Left cardiac atrium (tissue), 4 donors: ENCODE measurements at places on chromosomes 3 and 15.
A peak's percentile ranks its signal among the peaks of the same experiment; 100 is the strongest.

- DNase-seq = no peak
Observed at GRCh38 chr3:78818161-78818985, 949.4 kb downstream of the ROBO1 start.

DNA sequence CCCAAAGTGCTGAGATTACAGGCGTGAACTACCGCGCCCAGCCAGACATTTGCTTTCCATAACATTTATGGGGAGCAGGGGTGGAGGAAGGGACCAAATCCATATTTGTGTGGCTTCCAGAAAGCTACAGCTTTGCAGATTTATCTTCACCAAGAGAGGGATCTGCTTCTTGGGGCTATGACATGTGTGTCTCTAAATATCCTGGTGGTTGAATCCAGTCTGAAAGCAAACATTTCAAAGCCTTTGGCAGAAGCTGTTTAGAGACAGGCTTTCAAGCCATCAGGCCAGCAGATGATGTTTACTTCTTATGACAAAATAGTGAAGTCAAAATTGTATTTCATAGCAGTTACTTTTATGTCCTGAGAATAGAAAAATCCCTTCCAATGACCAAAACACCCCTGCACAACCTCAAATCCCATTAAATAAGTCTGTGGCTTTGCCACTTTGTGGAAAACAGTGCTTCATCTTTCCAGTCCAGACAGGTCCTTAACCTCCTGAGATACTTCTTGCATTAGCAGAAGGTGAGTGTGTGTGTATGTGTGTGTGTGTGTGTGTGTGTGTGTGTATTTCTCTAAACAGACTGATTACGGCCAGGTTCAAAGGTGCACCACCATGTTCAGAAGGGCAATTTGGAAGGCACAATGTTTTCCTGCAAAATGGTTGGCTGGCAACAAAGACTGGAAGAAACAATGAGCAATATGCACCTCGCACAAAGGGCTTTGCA, 191.4 kb upstream of the LRIG1 start:
- DNase-seq = no peak

DNA sequence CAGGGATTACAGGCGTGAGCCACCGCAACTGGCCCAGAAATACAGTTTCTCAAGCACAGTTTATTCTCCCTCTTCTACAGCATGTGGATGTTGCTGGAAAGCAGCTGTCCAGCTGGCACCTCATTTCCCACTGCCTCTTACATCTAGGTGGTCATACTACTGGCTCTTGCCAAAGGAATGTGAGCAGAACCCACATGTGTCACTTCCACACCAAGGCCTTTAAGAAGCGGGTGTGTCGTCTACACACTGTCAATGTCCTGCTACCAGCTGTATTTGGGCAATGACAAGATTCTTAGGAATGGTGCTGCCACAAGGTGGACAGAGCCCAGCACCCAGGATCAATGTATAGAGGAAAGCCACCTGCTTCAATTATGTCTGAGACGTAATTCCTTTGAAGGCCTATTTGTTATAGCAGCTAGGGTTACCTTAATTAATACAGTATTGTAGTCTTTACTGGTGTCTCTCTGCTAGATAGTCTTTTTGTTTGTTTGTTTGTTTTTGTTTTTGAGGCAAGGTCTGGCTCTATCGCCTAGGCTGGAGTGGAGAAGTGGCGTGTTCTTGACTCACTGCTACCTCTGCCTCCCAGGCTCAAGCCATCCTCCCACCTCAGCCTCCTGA, 15.1 kb upstream of the RAB7A start:
- no peak for DNase-seq

GRCh38 chr15:100529556-100529955, 806 bp upstream of the CERS3 start:
- no peak for DNase-seq

- no peak for DNase-seq
Observed at GRCh38 chr3:47464588-47464987, 11.2 kb downstream of the SCAP start.

GRCh38 chr3:197151580-197151979, 122.0 kb upstream of the MELTF start:
- peak; percentile 20 for DNase-seq

DNA sequence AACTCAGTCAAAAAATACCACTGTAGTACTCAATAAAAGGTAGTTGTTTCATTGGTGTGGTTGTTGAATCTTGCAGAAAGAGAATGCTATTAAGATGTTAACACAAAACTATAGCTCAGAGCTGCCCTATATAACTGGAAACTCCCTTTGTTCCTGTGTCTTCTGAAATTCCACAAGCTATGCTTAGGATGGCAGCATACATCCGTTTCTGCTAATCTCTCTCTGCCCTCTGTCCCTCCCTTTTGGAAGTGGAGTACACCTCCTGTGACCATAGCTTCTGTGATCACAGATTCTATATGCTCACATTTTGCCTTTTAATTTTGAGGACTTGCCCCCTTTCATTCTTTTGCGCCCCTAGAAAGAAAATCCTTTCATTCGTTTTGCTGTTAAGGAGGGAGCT, 33.7 kb downstream of the ARPP21 start:
- DNase-seq = no peak

DNA sequence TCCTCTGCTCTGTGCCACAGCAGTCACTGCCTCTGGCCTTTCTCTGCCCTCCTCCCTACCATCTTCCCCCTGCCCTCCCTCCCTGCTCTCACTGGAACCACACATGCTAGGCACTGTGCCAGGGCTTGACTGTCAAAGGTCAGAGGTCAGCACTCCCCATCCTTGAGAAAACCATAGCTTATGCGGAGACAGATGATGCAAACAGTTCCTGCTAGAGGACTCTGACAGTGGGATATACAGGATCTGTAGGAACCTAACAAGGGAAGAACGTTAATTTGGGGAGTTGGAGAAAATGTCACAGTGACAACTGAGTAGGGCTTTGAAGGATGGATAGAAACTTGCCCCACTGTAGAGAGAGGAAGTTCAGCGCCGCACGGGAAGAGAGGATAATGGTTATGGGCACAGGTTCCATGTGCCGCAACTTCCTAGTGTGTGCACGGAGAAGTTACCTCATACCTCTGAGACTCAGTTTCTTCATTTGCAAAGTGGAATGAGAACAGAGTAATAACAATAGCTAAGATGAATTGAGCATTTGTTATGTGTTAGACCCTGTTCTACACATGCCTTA, 29.3 kb upstream of the XYLB start:
- DNase-seq = no peak

DNA sequence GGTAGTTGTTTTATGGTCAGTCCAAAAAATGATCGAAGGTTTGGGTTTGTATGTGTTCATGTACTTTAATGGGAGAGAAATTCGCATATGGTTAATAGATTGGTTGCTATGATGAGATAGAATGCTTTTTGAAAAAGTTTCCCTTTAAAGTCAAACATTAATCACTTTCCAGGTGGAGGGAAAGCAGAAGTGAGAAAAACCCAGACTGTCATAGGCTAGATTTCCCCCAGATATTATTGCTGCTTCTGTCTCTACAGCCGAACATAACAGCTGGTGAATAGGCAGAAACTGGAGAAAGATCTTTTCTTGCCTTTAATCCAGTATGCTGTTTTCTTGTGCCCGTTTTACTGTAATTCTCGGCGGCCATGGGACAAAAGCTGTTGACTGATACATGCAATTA, 287.6 kb downstream of the SOX2 start:
- no peak for DNase-seq

DNA sequence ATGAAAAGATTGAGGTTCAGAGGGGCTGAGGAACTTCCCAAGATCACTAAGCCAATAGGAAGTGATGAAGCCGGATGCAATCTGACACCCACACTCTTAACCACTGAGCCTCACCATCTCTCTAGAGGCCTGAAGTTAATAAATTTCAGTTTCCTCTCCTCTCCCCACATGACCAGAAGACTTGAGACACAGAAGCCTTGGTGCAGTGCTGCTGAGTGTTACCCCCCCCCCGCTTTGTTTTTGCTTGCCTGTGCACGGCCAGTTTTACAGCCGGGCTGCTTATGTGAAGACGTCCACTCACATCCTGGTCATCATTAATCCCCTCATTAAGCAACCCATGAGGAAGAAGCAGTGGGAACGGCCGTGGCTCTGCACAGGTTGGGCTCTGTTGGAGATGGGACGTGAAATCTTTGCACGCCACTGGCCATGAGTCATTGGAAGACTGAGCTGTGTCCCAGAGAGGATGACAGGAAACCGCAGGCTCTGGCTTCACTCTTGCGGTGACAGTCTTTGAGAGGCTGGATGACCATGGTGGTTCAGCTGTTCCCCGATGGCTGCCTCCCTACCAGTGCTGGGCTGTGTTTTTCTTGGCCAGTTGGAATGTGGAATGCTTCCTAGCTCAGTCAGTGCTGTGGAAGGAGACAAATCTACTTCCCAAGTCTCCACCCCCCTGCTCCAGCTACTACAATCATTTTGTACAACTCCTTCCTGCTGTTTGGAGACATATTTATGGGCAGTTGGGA, 232.6 kb upstream of the LRTM1 start:
- peak; percentile 69 for DNase-seq

DNA sequence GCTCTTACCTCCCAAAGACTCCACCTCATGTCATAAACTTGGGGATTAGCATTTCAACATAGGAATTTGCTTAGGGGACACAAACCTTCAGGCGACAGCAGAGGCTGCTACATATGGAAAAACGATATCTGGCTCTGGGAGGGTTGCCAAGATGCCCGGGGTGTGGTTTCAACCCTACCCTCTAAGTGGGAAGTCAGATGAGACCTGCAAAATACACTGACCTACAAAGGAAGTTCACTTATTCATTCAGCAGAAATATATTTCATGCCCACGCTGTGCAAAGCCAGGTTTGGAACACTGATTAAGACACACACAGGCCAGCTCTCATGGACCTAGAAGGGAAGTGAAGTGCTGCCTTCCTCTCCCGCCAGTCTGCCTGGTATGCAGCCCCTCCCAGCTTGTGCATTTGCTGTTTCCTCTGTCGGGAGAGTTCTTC, 239.3 kb downstream of the FEZF2 start:
- DNase-seq = peak; percentile 76

DNA sequence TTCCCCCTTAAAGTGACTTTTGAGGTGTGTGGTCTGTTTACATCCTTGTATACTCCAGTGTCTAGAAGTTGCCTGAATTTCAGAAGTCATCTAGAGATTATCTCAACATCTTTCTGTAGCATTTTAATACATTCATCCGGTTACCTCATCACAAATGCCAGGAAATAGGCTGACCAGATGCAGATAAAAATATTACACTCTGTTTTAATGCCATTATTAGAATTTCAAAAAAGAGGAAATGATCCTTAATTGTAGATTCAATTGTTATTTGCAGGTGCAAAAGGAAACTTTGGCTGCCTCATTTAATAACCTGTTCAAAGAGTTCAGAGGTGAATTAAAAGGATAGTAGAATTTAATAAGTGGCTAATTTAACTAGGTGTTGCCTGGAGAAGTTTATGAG, 290.9 kb downstream of the C3orf38 start:
- DNase-seq = no peak

- DNase-seq = no peak
Observed at GRCh38 chr3:9786209-9786739, 6.0 kb downstream of the TADA3 start.

GRCh38 chr15:37142371-37142770, 42.0 kb upstream of the MEIS2 start:
- DNase-seq = no peak

GRCh38 chr15:84788500-84788899, 28.7 kb upstream of the ALPK3 start:
- no peak for DNase-seq

DNA sequence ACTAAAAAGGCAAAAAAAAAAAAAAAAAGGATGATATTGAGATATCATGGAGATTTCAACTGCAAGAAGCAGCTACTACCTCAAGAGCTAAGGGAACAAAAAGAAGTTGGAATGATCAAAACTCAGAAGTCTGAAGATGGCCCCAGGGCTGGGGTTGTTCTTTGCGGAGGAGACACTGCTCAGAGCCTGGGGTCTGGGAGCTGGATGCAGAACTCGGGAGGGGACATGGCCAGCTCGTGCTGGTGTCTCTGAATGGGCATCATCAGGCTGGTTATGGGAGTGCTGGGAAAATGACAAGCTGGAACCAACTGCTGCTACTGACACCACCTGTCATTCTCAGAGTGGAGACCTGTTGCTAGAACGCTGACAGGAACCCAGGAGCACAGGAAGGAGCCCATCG, 14.2 kb upstream of the ADIPOQ start:
- no peak for DNase-seq

DNA sequence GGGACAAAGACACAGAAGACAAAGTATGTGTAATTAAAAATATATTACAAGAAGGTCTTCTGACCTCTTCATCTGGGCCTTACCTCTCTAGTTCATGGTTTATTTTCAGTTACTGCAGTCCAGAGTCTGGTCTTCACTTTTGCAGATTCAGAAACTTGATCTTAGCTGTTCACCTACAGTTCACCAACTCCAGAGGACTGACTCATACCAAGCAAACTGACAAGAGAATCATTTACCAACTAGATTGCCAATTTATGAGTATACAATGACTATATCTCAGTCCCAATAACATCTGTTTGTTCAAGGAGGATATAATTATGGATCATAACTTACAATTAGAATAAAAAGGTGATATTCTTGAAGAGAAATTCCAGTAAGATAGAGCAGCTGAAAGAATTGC, 9.0 kb downstream of the P2RY1 start:
- DNase-seq = no peak

DNA sequence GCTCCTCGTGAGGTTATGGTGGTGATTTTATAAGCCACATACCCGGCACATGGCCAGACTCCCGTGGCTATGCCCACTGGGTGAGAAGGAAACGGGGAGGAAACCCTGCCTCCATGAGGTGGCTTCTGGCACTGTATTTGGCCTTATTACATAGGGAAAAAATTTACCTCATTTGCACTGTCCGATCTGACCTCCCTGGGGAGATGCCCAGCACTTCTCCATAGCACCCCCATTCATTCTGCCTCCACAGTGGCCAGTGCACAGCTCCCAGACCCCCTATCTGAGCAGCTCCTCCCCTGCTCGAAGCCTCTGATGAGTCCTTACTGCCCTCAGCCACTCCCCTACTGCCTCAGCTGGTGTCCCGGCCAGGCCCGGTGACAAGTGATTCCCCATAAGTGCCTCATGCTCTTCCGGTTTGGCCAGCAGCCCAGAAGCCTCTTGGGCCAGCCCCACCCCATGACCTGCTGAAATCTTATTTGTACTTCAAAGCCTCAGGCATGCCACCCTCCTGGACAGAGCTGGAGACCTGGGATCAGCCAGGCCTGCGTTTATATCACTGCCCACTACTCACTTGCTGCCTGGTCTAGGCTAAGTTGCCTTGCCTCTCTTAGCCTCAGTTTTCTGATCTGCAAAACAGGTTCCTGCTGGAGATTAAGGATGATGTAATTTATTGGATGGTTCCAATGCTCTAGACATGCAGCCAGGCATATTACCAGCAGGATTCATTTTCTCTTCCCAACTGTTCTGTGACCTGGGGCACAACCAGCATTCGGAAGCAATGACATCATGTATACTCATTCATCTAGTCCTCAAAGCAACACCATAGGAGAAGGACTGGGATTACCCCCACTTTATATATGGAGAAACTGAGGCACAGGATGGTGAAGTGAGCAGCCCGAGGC, 30.6 kb upstream of the SLC6A6 start:
- DNase-seq = peak; percentile 85

GRCh38 chr3:184711493-184712247, at the start of gene MAGEF1:
MAGEF1 (minus strand) TSS chr3:184712064; CDS start chr3:184711821, 243 bp downstream.
- DNase-seq = peak; percentile 88

GRCh38 chr15:64146885-64147681, 4.4 kb upstream of the SNX22 start:
- DNase-seq = no peak
